Sciatic nerve (tissue), 2 donors: ENCODE measurements at places on chromosomes 3 and 15.

GRCh38 chr15:41565702-41566101 lies 6.7 kb downstream of the TYRO3 start:
- no peak for DNase-seq

DNA sequence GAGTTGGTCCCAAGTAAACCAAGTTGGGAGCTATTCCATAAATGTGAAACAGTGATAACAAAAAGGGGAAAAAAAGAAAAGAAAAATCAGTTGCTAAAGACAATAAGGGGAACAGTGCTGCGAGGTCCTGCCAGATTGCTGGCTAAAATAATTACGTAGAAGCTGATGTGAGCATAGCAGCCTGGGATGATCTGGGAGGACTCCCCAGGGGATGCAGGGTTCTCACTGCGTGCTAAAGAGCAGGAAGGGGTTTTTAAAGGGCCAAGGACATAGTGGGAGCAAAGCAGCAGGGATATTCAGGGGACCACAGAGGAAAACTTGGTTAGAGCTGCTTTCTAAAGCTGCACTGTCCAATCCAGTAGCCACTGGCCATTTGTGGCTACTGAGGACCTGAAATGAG lies 133.0 kb upstream of the UMPS start:
- DNase-seq = no peak

GRCh38 chr3:124774327-124774718 lies 44.1 kb downstream of the UMPS start:
- no peak for DNase-seq

DNA sequence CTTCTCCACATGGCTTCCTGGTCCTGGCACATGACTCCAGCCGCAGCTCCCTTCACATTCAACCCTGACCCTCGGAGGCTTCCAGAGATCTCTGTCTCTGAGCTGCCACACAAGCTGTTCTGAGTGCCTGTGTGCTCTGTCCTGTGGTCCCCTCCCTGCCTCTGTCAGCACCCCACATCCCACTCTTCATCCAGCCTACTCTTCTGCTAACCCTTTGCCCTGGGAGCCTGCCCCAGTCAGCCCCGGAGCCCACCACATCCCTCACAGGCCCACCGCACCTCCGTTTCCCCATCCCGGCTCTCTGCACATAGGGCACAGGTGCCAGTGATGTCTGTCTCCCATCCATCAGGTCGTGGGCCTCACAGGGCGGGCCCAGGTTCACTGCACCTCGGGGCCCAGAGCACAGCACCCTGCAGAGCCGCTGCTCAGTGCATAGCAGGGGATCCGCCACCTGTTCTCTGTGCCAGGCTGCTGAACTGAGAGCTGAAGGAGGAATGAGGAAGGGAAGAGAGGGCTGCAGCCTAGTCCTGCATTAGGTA lies 133.6 kb downstream of the UACA start:
- no peak for DNase-seq

DNA sequence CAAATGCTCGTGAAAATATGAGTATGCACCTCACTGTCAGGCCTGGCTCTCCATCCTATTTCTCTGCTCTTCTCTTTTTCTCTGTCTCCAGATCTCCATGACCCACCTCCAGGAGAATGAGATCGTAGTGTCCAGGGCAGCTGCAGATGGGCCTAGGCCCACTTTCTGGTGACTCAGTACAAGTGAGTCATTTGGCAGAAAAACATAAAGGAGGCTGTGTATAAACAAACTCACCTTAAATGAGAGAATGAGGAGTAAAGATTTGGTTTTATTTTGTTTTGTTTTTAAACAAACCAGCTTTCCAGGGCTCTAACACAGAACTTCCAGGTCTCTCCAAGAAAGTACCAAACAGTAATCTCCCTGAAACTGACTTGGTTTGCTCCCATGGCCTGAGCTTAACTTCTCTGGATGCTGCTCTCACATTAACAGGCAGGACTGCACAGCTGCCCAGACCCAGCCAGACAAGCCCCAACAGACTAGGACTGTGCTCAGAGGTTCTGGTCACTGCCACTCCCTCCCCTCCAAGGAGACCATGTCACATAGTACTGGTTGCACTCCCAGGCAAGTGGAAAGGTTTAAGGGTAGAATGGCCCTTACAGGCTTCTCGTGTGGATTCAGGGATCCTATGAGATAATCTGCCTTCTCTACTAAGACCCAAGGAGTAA lies 1.5 kb upstream of the HEG1 start:
- no peak for DNase-seq
